Activated T-helper 1 cell treated with anti-CD3 and anti-CD28 coated beads, Interleukin-12 subunit alpha, Interleukin-12 subunit beta, Interleukin-2, Interleukin-4 antibody, amounts not matched to agents 30 ng/mL and 10 ng/mL and 1 ng/mL, durations not matched to agents 14 hours and 24 hours and 36 hours (primary cell): ENCODE measurements at places on chromosomes 3 and 15. TPM values are rescaled to one million over a fixed set of nuclear protein-coding genes. Genes with fewer than 3 reads are reported as not detected.

DNA sequence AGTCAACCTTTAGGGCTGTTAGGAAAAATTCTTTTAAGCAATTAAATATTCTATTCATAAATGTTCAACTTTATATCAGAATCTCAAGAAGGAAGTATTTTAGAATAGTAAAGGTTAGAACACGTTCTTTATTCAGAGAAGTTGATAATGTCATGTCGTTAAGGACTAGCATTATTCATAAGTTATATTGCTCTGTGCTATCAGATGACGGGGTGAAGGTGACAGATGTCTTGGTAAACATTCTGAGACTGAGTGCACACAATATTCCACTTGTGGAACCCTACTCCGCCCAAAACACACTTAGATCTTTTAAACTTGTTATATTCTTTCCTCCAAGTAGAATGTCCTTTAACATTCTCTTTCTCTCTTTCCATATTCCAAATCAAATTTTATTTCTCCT lies 7.9 kb downstream of the AP4E1 start:
- peaks cover 12% of the 10 kb centered on the region for H3K4me1 ChIP-seq
- no peak overlapping the region for H3K27ac ChIP-seq
- H3K36me3 ChIP-seq = peaks cover 33% of the 10 kb centered on the region
- H3K27me3 ChIP-seq = no peaks in the 10 kb centered on the region

DNA sequence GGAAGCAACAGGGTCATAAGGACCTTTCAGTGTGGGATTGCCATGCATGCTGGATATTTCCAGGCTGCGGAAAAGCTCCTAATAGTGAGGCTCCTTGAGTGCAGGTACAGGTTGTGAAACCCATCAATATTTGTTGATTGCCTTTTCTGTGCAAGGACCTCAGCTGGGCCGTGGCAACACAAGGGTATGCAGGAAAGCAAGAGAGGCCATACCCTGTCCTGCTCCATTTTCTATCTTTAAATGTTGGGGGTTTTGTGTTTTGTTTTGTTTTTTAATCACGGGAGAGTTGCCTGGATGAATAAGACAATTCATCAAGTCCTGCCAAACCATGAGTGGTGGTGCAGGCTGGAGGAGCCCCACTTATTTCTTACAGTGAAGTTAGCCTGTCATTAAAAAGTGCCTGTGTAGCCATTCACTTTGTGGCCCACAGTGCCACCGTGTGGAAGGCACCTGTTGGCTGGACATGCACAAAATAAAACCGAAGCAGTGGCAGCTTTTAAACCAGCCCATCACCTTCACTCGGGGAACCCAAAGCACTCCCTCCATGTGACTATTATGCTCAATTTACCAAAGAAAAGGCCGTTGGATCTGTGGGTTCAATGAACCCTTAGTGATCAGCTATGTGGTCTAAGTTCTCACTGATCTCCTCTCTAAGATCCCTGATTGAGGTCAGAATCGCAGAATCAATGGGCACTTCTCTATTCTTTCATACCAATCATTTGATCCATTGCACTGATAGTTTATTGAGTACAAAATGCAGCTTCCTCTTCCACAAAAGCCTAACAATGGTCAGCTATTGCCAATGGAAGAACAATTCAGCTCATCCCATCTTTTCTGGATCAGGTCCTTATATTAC lies 42.2 kb downstream of the CLDN18 start:
- DNase-seq = no peak
- no peak overlapping the region for H3K27ac ChIP-seq

- no peaks in the 10 kb centered on the region for H3K4me1 ChIP-seq
- H3K27me3 ChIP-seq = no peaks in the 10 kb centered on the region
- no peak for DNase-seq
Observed at GRCh38 chr15:32676169-32676568, 34.7 kb downstream of the SCG5 start.

DNA sequence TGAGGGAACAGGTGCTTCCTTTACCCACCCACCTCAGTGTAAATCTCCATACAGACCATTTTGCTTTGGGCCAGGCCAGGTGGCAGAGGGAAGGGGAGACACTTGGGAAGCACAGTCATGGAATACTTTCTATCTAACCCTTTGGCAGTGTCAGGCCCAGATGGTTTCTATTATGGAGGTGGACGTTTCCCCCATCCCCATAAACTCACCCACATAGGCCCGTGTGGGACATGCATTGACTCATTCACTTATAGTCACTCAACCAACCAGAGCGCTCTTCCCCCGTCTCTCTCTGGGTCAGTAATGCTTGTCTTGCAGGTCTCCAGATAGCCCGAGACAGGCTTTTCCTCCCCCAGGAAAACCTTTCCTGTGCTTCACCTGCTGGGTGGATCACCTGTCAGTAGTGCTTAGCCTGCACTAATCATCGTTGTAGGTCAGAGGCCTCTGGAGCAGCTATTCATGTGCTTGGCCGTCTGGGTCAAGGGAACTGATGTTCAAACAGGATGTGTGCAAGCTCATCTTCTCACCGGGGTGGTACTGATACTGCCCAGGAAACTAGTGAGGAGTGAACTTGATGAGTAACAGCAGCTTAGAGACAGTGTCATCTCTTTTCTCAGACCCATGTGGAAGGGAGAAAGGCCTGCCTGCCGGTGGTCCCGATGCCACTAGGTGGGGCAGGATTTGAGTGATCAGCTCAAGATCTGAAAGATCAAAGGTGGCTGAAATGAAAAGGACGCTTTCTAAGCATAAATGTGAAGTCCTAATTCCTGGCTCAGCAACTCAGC lies 67.1 kb downstream of the CEMIP start:
- H3K4me1 ChIP-seq = no peaks in the 10 kb centered on the region
- H3K27me3 ChIP-seq = peaks cover 8% of the 10 kb centered on the region
- no peak overlapping the region for H3K4me3 ChIP-seq
- H3K27ac ChIP-seq = no peak overlapping the region

Gene CCNL1
- 167 and 204 TPM in 2 replicates for total RNA-seq

- H3K27me3 ChIP-seq = no peaks in the 10 kb centered on the region
- DNase-seq = no peak
- H3K27ac ChIP-seq = no peak overlapping the region
- H3K4me3 ChIP-seq = no peak overlapping the region
Observed at GRCh38 chr3:55128225-55128823, 200.5 kb upstream of the LRTM1 start.
